ENCODE measurements at places on chromosomes 16 and 17.

GRCh38 chr16:6574146-6574545, 758.5 kb upstream of the RBFOX1 start:
- no peak for DNase-seq

DNA sequence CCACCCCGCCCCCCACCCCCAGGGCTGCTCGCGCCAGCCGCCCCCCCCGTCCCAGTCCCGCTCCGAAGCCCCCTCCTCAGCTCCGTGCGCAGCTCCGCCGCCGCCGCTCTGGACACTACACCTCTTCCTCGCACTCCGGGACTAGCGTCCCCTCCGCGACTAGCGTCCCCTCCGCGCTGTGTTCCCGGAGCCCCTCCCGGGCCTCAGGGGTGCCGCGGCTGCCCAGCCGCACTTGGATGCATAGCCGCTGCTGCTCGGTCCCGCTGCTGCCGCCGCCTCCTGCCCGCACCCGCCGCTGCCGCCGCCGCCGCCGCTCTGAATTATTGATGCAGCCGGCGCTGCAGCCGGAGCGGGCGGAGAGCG, at the start of gene CBLN1:
CBLN1 (minus strand) TSS at position 359 of the 363 bp plus-strand sequence. CDS start 373 bp downstream, outside the sequence.
- DNase-seq: no peak

GRCh38 chr17:39364236-39365025, 37.0 kb downstream of the FBXL20 start:
- no peak for DNase-seq

DNA sequence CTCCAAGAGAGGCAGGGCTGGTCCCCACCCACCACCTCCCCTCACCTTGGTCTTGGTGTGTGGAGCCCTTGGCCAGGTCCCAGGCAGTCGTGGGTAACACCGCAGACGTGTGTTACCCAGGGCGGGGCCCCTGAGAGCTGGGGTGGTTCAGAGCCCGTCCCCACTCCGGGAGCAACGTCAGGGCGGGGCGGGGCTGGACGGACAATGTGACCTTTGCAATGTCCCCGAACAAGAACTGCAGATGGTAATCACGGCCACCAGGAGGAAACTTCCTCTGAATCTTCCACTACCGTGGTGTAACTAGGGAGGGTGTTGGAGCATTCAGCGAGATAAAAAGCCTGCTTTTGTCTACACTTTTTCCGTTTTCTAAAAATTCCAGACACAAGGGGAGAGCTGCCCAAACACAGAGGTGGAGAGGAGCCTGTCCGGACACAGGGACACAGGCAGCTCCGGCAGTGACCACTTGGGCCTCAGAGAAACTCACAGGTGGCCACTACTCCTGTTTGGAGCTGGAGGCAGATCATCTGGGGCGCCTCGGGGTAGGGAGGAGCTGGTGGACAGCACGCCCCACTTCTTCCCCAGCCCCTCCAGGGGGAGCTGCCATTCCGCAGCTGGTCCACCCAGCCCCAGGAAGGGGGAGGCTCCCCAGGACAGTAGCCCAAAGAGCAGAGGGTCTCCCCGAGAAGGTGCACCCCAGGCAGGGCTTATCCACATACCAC, 14.2 kb upstream of the SLC38A10 start:
- no peak for DNase-seq

GRCh38 chr17:79865351-79866210, 26.3 kb upstream of the CBX4 start:
- no peak for DNase-seq

GRCh38 chr16:89172528-89173173, 1.1 kb downstream of the CDH15 start:
- DNase-seq: no peak

GRCh38 chr17:32835291-32835761, 41.6 kb downstream of the MYO1D start:
- DNase-seq: no peak

GRCh38 chr17:79304884-79305283, 230.3 kb downstream of the ENGASE start:
- no peak for DNase-seq

DNA sequence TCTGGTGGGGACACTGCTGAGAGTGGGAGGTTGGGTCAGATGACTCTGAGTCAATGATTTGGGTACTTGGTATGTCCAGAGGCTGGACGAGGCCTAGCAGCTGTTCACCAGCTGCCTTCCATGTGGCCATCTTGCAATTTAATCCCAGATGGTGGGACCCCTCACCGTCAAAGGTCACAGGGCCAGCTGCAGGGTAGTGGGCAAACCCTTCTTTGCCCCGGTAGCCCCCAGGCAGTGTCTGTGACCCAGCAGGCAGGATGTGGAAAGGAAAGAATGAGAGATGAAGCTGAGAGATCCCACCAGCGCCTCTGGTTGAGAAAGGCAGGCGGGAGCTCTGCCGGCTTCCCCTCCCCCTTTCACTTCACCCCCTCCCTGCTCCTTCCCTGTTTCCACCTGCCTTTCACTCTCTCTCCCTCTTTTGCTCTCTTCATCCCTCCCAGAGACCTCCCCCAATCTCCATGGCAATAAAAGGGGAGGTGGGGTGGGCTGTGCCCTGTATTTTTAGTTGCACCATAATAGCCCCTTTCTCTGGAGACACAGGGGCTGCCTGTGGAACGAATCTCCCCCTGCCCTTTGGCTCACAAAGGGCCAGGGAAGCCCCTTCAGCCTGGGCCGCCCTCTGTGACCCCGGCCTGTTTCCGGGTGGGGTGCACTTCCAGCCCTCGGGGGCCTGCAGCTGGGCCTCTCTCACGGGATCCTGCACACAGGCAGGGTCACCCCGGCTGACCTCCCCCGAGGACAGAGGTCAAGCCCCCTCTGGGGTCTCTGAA, 20.2 kb downstream of the CDK5RAP3 start:
- no peak for DNase-seq

DNA sequence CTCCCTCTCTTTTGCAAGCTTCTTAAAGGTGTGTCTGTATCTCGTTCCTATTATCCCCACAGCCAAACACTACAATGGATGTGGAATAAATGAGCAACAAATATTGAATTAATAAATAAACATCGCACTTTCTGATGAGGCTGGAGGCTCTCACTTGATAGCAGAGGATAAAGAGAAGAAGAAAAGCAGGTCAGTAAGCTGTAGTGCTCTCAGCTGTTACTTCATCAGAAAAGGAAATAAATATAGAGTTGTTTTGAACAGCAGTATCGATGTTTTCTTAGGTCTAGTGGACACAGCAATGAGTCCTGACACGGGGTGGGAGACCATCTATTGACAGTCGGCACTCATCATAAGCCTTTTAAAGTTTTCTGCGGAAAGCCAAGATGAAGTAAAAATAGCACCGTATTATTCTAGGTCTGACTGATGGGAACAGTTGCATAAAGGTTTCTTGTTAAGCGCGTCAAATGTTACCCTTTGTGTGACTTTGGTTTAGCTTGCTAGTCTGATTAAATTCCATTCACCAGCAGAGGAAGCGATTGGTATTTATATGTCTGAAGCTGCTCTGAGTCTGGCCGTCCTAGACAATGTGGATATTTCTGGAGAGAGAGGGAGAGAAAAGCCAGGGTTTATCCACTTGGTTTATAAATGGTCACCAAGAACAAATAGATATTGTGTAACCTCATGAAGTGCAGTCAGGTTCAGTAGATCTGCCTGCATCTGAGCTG, 646.1 kb downstream of the CDH11 start:
- DNase-seq: no peak

GRCh38 chr16:17440131-17440530, 30.6 kb downstream of the XYLT1 start:
- DNase-seq: no peak

GRCh38 chr17:74525781-74526288, 5.4 kb downstream of the CD300LB start:
- no peak for DNase-seq

GRCh38 chr16:89040391-89040790, 53.3 kb upstream of the ACSF3 start:
- no peak for DNase-seq

GRCh38 chr16:49395021-49395420, 21.4 kb downstream of the C16orf78 start:
- no peak for DNase-seq

GRCh38 chr16:57732037-57732436, 3.5 kb upstream of the KATNB1 start:
- no peak for DNase-seq
